Activated T-cell treated with anti-CD3 and anti-CD28 coated beads, Interleukin-2, amount 50 U/mL, for 72 hours (primary cell): ENCODE measurements at places on chromosomes 6 and 20.

GRCh38 chr6:143128681-143129015, 68.0 kb downstream of the AIG1 start:
- DNase-seq = no peak

- DNase-seq = no peak
These were observed 42.2 kb upstream of the NFATC2 start for GRCh38 chr20:51584737-51585136.

GRCh38 chr6:70957284-70957617, 391 bp upstream of the B3GAT2 start:
- DNase-seq = no peak

DNA sequence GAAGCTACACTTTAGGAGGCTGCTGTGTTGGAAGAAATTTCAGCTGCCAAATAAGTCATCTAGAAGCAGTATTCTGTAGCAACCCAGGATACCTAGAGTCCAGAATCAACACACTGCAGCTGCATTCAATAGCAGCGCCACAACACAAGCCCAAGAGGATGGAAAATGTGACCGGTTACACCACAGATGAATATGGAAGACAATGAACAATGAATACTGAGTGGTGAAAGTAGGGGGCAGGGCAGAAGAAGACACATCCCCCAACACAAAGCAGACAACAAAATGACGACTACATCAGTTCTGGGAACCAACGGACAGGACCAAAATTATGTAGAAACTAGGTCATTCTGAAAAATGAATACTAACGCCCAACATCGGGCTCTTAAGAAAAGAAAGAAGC, 38.2 kb downstream of the KIF6 start:
- no peak for DNase-seq

DNA sequence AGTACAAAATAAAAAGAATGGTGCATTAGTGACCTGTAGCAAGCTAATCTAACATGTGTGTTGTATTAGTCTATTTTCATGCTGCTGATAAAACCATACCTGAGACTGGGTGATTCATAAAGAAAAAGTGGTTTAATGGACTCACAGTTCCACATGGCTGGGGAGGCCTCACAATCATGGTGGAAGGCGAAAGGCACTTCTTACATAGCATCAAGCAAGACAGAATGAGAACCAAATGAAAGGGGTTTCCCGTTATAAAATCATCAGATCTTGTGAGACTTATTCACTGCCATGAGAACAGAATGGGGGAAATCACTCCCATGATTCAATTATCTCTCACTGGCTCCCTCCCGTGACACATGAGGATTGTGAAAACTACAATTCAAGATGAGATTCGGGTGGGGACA, 45.4 kb upstream of the AIG1 start:
- DNase-seq = no peak

DNA sequence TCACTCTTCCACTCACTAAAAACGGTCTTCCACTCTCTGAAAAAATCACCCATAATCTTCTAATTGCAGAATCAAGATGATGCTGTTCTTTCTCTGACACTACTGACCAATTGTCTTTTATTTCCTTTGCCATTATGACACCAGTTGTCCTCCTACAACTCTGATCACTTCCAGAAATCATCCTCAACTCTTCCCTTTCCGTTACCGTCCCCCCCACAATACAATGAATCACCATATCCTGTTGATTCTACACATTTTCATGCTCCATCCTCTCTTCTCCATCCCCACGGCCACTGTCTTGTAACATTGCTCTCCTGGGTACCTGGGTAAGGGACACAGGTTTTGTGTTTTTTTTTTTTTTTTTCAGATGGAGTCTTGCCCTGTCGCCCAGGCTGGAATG, 2.5 kb upstream of the PPP2R5D start:
- DNase-seq = no peak

- DNase-seq = no peak
These were observed 234.4 kb downstream of the SIM1 start for GRCh38 chr6:100230115-100230952.

DNA sequence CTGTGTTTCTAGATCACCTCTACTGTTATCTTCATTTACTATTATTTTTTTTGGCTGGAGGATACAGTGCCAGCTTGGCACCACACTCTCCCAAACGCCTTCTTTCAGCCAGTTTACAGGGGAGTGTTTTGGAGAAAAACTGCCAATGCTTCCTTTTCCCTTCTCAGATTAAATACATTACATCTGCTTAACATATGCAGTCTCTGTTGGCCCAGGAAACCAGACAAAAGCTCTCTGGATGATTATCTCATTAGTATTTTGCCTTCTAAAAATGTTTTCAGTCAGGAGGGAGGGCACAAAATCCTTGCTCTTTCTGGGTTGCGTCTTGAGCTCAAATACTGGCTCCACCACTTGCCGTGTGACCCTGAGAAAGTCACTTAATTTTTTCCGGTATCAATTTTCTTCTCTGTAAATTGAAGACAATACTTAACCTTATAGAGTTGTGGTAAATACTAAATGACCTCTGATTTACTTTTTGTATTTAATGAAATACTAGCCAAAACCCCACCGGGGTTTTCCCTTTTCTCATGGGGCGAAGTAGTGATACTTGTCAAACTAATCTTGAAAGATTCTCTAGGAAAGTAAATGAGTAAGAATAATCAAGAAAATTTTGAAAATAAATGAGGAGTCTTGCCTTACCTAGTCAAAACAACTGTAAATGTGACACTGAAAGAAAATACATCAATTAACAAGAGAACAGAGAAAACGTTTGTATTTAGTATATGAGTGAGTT, 146.2 kb downstream of the MMS22L start:
- no peak for DNase-seq

GRCh38 chr20:62617711-62618483, 24.4 kb upstream of the SLCO4A1 start:
- peak; percentile 73 for DNase-seq

DNA sequence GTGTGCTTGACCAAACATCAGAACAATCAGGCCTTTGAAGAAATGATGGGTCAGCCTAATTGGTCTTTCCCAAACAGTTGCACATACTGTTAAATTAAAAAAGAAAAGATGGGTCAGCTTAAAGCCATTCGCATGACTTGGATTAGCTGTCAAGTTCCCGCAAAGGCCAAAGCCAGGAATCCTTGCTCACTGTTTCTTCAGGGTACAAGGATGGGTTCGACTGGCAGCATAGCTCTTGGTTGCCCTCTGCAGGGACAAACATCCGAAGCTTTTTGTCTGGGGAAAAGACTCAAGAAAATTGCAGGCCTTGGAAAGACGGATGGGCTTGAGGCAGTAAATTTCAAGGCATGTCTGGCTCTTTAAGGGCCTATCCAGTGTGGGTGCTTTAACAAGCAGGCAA, 168.0 kb downstream of the HDGFL1 start:
- no peak for DNase-seq

DNA sequence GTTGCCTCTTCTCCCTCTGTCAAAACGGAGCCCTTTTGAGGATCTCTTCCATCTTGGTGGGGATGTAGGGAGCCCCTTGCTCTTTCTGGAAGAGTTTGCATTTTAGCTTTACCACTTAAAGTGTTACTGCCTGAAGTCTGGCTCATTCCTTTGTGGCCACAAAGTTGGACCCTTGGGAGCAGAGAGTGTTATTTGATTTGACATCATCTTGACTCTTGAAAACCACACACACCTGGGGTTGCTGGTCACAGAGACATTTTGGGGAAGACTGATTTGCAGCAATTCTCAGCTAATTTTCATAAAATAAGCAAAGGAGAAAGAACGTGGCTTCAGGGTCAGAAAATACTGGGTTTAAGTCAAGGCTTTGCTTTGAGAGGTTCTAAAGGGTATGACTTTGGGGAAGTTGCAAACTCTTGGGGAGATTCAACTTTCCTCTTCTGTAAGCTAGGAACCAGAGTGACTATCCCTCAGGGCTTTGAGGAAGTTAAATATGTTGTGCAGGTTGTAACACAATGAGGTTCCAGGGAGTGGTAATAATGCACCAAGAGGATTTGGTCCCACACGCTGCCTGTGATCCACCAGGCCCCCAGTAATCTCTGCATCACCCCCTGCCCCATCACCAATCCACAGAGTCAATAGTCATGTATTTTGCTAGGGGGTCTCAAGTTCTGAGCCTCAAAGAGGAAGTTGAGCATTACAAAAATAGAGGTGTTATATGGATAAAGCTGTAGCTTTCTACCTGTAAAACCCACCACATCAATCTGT, 141.6 kb upstream of the SLC24A3 start:
- DNase-seq = no peak

GRCh38 chr6:63803371-63803770, 167.8 kb downstream of the PHF3 start:
- no peak for DNase-seq

GRCh38 chr6:79605968-79606764, 25.0 kb upstream of the SH3BGRL2 start:
- DNase-seq = no peak

DNA sequence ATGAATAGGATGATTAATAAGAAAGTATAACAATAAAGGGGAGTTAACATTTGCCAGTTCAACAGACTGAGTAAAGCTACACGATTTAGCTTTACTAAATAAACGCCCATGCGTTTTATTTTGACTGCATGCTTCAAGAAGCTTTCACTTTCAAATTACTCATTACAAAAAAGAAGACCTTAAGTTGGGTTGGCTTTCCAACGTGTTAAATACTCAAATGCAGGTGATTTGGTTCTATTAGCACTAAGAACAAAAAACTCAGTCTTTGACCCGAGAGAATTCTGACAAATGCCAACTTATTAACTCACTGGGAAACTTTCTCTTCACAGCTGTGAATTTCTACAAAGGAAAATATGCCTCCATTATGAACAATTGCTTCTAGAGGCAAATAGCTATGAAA, 24.8 kb downstream of the RNF146 start:
- no peak for DNase-seq

DNA sequence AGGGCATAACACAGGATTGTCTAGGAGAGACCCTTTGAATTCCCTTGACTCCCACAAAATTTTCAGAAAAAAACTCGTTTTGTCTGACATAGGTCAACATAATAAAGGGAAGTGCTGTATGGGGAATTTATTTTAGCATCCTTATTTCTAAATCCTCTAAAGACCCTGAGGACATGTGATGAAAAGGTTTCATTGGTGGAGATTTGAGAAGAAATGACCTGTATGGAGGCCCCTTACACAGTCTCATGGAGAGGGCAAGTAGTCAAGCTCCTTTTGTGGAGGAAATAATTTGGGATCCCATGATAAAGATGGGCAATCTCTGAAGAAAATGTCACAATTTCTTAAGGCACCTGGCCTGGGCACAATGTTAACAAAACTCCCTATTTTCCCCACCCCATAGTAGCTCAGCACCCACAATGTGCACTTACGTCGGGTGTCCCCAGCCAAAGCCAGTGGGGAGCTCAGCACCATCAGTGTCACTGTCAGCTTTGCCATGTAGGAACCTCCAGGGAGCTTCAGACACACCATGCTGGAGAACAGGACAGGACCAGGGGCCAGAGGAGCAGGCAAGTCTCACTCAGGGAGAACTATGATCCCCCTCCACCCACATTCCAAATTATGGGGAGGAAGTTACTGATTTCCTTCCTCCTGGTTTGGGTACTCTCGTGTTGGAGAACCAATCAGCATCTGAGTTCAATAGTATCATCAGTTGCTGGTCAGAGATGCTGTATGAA, at the start of gene HLA-DRB5:
TSS of gene HLA-DRB5 (minus strand) at position 591 of the 734 bp plus-strand sequence. CDS start at position 528, 63 bp downstream.
- no peak for DNase-seq

- DNase-seq = no peak
These were observed 30.1 kb downstream of the PCMT1 start for GRCh38 chr6:149779644-149779963.

- no peak for DNase-seq
These were observed 140.8 kb upstream of the AGPAT4 start for GRCh38 chr6:161414707-161415106.

GRCh38 chr6:159093609-159094443, 49.0 kb upstream of the TAGAP start:
- DNase-seq = peak; percentile 28

DNA sequence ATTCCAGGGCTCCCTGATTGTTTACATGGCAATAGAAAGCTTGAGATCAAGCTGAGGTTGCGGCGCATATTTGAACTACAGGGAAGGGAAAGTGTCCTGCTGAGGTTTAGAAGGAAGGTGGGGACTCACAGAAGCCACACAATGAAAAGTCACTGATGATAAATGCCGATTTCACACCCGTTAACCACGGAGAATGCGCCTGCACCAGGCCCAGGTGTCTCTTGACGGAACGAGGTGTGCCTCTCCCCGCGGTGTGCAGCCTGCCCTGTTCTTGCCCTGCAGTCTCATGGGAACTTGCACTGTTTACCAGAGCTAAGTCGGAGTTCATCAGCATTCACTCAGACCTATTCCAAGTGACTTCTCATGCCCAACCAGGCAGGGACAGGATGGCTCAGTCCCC, 90.3 kb downstream of the LY86 start:
- DNase-seq = no peak

DNA sequence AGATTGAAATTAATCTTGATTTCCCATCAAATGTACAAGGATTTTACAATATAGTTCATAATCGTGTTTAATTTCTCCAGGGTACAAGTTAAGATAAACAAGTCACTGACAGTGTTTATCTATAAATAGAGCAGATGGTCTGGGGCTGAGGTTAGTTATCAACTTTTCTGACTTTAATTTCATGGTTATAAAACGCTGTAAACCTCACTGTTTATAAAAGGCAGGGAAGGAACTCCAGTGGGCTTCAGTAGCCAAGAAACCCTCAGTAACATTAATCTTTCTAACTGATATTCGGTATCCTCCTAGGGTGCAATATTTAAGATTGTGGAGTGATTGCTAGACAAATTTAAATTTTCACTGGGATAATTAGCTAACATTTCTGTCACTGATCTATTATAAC, 68.6 kb downstream of the GFRAL start:
- no peak for DNase-seq

GRCh38 chr6:110703010-110703905, 112.0 kb downstream of the CDK19 start:
- DNase-seq = no peak

DNA sequence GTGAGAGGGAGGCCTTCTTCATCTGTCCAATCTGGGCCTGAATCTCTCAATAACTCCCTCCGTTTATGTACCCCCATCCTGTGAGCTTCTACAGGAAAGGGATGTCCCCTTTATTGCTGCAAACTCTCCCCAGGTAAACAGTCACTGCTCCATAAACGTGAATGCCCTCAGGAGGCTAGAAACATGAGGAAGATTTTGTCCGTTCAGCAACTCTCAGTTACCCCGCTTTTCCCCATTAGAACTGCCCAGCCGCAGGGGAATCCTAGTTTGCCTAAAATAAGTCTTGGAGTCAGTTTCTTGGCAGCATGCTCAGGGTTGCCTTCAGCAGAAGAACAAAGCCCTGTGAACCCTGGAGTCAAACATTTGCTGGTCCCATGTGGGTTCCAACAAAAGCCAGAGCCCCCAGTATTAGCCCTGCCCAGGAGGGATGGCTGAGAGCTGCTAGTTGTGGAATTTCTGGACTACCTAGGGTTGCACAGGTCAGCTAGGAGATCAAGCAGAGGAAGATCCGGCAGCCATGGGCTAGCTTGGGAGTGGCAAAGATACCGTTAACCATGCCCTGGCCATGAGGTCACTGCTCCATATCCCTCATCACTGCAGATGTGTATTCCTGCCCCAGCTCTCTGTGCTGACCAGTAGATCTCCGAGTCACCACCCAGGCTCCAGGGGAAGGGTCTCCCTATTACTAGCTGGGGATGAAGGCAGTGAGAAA, 640 bp downstream of the LRRN4 start:
- DNase-seq = no peak

- peak; percentile 46 for DNase-seq
These were observed 207.9 kb downstream of the ERMARD start for GRCh38 chr6:169959136-169960002.
